ENCODE measurements at places on chromosomes 2 and 18.

DNA sequence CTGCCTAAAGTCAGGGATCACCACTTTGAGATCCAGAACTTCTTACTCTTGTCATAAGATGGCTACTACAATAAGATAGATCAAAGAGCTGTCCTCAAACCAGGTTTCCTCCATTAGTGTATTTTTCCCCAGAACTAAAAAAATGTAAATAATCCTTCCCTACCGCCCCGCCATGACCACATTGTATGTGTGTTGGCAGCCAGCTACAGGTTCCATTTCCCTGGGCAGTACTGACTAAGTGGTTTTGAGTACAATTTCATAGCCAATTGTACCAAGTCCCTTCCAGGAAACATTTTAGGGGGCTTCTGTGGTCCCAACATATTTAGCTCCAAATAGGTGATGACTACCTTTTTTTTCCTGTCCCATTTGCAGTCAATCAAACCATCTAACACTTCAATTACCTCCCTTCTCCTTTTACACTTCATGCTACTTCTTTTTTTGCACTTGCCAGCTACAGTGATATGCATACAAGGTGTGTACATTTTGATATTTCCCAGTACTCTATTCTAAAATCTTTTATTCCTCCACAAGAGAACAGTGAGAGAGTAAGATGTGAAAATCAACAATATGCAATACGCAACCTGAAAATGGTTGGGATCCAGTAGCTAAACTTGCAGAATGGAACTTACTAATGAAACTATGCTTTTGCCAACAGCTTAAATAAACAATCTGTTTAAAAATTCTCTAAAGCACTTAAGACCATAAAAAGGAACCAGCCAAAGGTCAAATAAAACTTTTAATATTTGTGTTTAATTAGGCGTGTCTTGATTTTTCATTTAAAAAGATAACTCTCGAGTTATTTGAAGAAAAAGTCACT lies 3.9 kb downstream of the PUM2 start:
- no peak for DNase-seq

DNA sequence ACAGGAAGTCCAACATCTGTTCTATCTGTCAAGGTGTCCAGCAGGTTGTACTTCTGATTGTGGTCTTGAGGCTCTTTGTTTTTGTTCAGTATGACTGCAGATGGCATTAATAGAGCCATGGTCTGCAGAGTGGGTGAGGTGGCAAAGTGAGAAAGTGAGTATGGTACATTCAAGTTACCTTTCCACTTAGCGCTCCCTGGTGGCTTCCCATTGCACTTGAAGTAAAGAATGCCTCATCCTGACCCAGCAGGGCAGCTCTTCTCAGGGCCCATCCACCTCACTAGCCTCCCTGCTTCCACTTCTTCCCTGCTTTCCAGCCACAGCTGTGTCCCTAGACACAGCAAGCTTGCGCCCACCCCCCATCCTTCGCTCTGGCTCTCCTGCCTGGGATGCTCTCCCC lies 148.0 kb upstream of the ALPP start:
- DNase-seq: peak; percentile 27

- DNase-seq: no peak
Measured at GRCh38 chr2:9380702-9381628, 42.4 kb downstream of the ITGB1BP1 start.

GRCh38 chr2:5609201-5609600 lies 83.0 kb upstream of the SOX11 start:
- no peak for DNase-seq

- DNase-seq: peak; percentile 35
Measured at GRCh38 chr2:43083710-43084698, 142.4 kb downstream of the ZFP36L2 start.

DNA sequence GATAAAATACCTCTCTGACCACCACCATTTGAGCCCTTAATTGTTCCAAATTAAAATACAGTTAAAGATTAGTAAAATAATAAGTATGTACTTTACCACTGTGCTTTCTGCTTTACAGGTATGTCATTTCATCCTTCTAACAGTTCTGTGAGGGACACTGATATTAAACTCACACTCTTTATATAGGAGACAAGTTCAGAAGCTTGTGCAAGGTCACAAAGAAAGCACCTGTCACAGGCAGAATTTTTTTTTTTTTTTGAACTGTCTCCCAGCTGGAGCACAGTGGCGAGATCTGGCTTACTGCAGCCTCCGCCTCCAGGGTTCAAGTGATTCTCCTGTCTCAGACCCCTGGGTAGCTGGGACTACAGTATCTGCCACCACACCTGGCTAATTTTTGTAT lies 21.6 kb upstream of the GPR75 start:
- DNase-seq: no peak

DNA sequence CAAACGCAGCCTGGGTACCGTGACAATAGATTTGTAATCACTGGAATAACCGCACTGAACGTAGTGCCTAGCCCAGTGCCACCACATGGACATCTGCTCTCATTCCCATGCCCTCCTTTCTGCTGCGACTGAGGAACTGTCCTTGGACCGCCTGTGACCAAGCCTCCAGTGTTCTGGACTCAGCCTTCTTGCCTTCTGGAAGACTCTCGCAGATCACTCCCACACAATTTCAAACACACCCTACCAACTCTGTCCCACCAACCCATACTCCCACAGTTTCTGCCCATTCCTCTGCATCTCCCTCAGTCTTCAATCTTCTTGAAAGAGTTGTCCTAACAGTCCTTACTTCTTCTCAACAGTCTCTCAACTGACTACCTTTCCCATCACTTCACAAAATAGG lies 2.1 kb downstream of the RNF149 start:
- no peak for DNase-seq

DNA sequence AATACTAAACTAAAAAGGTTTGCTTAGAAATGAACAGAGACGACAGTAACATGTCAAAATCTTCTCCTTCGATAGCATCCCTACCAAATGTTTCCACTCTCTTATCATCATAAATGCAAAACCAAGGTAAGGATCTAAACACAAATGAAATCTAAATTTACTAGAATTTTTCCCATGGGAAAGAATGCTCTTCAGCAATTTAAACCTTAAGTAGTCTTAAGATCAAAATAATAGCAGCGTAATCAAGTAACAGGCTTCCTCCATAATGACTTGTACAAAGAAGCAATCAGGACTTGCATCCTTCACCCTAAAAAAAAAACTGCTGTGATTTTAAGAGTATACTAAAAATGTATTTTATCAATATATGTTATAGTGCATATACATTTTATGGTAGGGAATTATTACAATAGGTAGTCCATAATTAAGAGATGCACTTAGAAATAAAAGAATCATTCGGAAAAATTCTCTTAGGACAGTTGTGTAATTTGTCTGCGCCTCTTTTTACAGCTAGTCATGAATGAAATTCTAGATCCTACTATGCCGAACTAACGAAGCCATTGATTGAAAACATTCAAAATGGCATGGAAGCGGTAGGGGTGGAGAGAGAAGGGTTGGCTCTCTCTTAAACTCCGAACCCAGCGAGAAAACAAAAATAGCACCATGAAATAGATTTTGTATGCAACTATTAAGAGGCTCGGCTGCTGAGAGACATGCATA lies 1.3 kb downstream of the PGAP1 start:
- DNase-seq: no peak

- peak; percentile 43 for DNase-seq
Measured at GRCh38 chr2:227460070-227460485, 11.9 kb upstream of the AGFG1 start.

DNA sequence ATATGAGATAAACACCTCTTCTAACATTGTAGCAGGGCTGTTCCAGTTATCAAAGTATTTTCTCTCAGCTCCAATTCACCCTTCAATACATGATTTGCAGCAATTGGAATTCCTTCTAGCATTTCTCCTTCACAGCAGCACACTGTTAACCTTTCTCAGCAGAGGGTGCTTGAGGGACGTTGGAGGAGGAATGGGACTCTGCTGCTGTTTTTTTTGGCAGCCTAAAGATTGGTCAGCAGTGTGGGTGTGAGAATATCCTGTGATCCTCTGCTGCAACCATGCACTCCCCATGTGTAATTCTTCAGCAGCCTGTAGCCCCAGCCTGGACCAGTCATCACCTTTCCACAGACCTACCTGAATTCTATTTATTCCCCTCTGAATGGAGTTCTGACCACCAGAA lies 1708.9 kb upstream of the CELF4 start:
- DNase-seq: no peak

GRCh38 chr2:186328838-186329237 lies 157.2 kb upstream of the ZC3H15 start:
- DNase-seq: no peak

- DNase-seq: no peak
Measured at GRCh38 chr2:10377052-10377746, 70.9 kb downstream of the ODC1 start.

GRCh38 chr2:190303647-190304046 lies 16.0 kb downstream of the HIBCH start:
- DNase-seq: no peak

DNA sequence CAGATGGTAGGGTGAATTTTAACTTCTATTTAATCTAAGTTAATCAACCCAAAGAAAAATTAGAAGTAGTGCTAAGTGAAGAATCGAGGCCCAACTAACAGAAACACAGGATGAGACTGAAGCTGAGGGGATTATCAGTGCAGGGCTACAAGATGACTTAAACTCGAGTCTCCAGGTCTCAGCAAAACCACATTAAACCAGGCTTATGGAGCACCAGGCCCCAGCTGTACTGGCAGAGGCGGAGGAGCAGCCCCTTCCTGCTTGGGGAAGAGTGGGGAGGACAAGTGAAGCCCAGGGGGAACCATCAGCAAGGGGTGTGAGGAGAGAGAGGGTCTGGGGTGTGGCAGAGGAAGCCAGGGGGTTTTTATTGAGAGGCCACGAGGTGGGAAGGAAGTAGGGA lies 135.9 kb upstream of the EPAS1 start:
- no peak for DNase-seq

GRCh38 chr2:213104903-213105202 lies 46.6 kb downstream of the IKZF2 start:
- no peak for DNase-seq

DNA sequence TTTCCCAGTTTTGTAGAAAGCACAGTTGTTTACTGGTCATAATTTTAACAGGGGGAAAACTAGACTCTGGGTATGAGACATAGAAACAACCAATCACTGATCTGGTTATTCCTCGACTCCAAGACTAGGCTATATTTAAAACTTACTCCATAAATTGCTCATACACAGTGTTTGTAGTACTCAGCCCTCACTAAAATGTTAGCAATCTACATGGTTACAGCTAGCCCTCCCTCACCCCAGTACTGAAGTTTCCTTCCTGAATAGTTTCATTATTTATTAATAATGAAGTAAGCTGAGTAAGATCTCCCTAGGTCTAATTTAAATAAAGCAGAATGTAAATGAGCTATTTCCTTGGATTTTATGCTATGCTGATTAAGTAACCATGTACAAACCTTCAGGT lies 275.1 kb downstream of the CDH20 start:
- DNase-seq: no peak

DNA sequence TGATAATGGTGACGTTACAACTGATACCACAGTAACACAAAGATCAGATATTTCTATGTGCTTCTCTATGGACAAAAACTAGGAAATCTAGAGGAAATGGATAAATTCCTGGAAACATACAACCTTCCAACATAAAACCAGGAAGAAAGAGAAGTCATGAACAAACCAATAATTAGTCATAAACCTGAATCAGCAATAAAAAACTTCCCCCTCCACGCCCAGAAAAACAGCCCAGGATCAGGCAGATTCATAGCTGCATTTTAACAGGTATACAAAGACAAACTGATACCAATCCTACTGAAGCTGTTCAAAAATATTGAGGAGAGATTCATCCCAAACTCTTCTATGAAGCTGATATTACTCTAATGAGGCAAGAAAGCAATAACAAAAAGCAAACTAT lies 1535.2 kb upstream of the LRRTM1 start:
- no peak for DNase-seq

- no peak for DNase-seq
Measured at GRCh38 chr2:12110074-12110473, 363.6 kb downstream of the LPIN1 start.

- no peak for DNase-seq
Measured at GRCh38 chr18:54239601-54240000, 15.1 kb upstream of the MBD2 start.

DNA sequence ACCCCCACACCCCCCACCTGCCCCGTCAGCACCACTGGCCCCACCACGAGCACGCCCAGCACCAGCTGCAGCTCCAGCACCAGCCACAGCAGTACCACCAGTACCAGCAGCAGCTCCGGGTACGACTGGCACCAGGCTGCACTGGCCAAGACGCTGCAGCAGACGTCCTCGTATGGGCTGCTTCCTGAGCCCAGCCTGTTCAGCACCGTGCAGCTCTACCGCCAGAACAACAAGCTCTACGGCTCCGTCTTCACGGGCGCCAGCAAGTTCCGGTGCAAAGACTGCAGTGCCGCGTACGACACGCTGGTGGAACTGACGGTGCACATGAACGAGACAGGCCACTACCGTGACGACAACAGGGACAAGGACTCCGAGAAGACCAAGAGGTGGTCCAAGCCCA lies 75.3 kb downstream of the TSHZ1 start:
- DNase-seq: no peak

DNA sequence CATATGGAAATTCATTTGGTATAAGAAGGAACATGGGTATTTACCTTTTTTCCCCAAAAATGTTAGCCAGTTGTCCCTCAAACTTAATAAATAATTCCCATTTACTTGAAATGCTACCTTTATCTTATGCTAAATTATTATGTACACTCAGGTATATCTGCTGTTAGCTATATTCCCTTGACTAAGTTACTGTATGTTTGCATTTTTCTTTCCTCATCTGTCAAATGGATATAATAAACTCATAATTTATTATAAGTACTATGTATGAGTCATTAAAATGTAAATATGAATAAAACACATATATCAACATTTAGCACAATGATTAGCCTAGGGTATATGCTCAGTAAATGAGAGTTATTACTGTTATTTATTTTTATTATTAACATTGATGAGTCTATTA lies 117.4 kb downstream of the PMS1 start:
- DNase-seq: no peak

- DNase-seq: no peak
Measured at GRCh38 chr2:117698287-117698686, 116.2 kb upstream of the DDX18 start.

DNA sequence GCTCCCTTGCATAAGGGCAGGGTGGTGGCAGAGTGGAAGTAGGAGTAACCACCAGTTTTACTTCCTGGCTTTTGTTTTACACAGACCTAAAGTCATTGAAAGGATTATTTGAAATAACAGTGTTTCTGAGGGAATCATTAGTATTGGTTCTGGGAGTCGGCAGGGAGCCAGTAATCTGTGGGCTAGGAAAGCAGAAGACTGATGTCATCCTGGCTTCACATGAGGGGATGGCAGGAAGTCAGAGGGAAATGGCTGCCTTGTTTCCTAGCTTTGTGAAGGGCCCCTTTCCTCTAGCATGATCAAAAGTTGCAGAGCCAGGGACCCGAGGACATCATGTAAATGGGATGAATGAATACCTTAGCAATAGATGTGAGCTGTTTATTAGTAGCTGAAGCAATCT lies 792.6 kb downstream of the CPS1 start:
- DNase-seq: no peak
